HFF-Myc (cell line): ENCODE measurements at places on chromosomes 12 and 14.

DNA sequence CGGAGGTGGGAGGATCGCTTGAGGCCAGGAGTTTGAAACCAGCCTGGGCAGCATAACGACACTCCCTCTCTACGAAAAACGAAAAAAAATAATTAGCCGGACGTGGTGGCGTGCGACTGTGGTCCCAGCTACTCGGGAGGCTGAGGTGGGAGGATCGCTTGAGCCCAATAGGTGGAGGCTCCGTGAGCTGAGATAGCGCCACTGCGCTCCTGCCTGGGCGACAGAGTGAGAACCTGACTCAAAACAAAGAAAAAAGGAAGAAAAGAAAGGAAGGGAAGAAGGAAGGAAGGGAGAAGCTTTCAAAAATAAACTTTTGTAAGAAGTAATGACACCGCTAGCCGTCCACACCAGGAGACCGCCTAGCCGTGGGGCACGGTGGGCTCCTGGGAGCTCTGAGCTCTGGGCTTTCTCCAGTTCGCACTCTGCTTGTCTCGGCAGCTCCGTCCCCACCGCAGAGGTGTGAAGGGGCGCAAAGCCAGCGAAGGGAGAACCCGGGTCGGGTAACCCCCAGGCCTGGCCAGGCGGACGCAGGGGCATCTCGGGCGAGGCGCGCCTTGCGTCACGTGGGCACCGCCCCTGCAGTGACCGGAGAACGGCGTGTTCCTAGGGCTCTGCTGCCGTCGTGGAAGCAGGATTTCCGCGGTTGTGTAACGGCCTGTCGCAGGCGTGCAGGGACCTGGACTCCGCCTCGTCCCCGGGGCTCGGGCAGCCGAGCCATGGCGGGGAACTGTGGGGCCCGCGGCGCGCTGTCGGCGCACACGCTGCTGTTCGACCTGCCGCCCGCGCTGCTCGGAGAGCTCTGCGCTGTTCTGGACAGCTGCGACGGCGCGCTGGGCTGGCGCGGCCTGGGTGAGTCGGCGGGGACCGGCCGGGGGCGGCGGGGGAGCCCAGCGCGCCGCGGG is at the start of gene IRAK3:
IRAK3 (plus strand) TSS at position 631 of the 902 bp plus-strand sequence; CDS start at position 717, 86 bp downstream.
- no peak for DNase-seq

GRCh38 chr12:3216726-3217682 is 139.8 kb downstream of the TSPAN9 start:
- DNase-seq: peak; percentile 59

DNA sequence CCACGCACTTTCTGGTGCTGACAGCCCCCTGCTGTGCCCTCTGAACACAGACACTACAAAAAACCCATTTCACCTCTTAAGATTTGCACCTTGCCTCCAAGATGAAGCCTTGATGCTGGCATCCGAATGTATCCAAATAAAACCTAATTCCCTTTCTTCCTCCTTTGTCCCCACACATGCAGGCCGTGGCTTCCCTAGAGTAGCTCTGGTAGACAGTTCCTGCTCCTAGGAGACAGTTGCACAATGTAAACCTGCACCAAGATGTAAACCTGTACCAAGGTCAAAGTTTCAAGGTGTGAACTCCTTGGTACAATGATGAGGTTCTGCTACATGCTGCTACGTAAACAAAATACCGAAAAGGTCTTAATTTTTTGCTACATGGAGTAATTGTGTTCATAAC is 625 bp upstream of the ABHD12B start:
- DNase-seq: no peak

- DNase-seq: no peak
These were observed 46.7 kb downstream of the SMUG1 start for GRCh38 chr12:54142114-54142475.

GRCh38 chr12:104407922-104408321 is 48.8 kb upstream of the CHST11 start:
- no peak for DNase-seq
